Urinary bladder (tissue), 4 donors: ENCODE measurements at places on chromosomes 13 and 19. TPM values are rescaled to one million over a fixed set of nuclear protein-coding genes. Genes with fewer than 3 reads are reported as not detected.

TTC9B gene
- total RNA-seq: 0.21 TPM

SIGLEC8 gene
- 0.90 TPM for total RNA-seq

SDHAF1 gene
- total RNA-seq: 10.9 TPM

KLK6 gene
- not detected for total RNA-seq

THAP8 gene
- total RNA-seq: 2.1 TPM

PABPC3 gene
- 0.48 TPM for total RNA-seq

OR7C1 gene
- total RNA-seq: not detected

KIR3DL2 gene
- not detected for total RNA-seq

LILRB1 gene
- 1.3 TPM for total RNA-seq
